ENCODE measurements at places on chromosomes 4 and X. TPM values are rescaled to one million over a fixed set of nuclear protein-coding genes. Genes with fewer than 3 reads are reported as not detected.

GSPT2 gene
- 5.7 TPM for total RNA-seq

SLC10A6 gene
- total RNA-seq = 0.58 TPM

- no peak overlapping the region for H3K4me3 ChIP-seq
- H3K27ac ChIP-seq = no peak overlapping the region
- no peak for DNase-seq
- no peaks in the 10 kb centered on the region for H3K4me1 ChIP-seq
- H3K27me3 ChIP-seq = no peaks in the 10 kb centered on the region
Measured at GRCh38 chr4:108052558-108053120, 63.0 kb downstream of the HADH start.

- H3K4me1 ChIP-seq = no peaks in the 10 kb centered on the region
- no peaks in the 10 kb centered on the region for H3K27me3 ChIP-seq
- no peaks in the 10 kb centered on the region for H3K36me3 ChIP-seq
Measured at GRCh38 chr4:38266616-38267015, 306.4 kb downstream of the PTTG2 start.

DNA sequence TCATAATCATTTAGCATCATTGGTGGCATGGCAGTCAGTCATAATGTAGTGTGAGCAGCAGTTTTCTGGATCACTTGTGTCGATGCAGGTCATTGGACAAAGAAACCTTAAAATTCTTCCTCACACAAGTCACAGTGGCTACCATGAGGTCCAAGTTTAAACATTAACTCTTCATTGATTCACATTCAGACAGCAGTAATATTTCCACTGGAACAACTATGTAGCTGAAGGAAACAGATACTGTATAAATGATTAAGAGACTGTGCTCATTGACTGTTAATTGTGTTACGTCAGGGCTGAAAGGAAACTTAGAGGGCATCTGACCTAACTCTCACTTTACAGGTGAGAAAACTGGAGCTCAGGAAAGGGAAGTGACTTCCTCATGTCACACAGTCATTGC, 261.8 kb downstream of the KLHL13 start:
- H3K27me3 ChIP-seq = no peaks in the 10 kb centered on the region
- no peak overlapping the region for H3K27ac ChIP-seq
- H3K4me1 ChIP-seq = no peaks in the 10 kb centered on the region

DNA sequence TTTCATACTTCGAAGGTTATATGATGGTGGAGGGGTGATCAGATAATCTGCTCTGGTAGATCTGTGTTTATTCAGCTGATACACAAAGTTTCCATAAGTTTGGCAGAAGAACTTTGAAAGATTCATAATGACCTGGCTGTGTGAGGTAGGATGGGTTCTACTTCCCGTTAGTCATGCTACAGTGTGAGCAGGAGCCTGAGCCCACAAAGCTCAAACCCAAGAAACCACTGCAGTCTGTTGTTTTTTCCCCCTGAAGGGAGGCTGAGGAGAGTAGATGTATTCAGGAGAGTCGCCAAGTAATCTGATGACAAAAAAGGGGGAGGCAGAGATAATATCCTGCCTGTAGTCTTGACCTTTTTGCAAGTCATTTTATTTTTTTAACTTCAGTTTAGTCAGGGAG, 52.8 kb upstream of the PPP3CA start:
- H3K27me3 ChIP-seq = no peaks in the 10 kb centered on the region
- H3K27ac ChIP-seq = no peak overlapping the region
- no peak for DNase-seq
- no peaks in the 10 kb centered on the region for H3K4me1 ChIP-seq
